ENCODE measurements at places on chromosomes 13 and 19.

DNA sequence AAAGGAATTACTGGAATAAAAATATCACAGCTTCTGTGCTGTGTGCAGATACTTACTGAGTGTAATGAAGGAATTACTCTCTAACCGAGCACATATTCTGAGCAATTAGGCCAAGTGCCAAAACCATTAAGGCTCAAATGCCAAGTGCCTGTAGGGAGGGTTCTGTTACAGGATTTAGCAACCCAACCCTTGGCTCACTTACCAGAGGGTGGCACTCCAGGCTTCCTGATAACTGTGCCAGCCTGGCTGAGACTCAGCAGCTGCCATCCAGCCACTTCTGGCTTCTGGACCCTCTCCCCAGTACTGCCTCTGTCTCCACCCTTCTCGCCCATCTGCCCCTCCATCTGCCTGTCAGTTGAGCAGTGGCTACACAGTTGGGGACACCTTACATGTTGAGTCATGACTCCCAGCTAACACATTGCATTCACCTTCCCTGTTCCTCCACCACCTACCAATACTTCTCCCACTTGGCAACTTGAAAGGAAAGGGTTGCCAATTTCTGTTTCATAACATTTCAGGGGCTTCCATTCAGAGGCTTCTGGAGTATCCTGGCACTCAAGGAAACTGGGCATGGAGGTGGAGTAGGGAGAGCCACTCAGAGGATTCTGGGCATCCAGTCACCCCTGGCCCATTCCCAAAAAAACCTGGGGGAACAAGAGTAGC lies 110.5 kb downstream of the COG6 start:
- DNase-seq: no peak

DNA sequence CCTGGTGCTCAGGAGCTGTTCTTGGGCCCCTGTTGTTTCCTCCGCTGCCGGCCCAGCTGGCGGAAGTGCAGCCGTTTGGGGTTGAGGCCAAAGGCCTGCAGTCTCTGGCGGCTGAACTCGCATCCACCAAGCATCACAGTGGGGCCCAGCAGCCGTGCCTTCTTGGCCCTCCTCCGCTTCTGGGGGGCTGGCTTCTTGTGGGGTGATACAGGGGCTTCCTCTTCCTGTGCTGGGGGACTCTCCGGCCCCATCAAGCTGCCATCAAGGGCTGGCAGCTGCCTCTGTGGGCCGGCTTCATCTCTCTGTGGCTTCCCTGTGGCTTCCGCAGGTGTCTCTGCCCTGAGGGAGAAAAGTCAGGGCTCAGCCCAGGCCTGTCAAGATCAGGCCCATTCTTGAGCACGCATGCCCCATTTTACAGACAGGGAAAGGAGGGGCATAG lies 10.3 kb downstream of the ATG4D start:
- no peak for DNase-seq

GRCh38 chr13:32897296-32897695 lies 118.9 kb upstream of the KL start:
- DNase-seq: no peak

GRCh38 chr19:49335784-49336481 lies 727 bp downstream of the CD37 start:
- DNase-seq: no peak

DNA sequence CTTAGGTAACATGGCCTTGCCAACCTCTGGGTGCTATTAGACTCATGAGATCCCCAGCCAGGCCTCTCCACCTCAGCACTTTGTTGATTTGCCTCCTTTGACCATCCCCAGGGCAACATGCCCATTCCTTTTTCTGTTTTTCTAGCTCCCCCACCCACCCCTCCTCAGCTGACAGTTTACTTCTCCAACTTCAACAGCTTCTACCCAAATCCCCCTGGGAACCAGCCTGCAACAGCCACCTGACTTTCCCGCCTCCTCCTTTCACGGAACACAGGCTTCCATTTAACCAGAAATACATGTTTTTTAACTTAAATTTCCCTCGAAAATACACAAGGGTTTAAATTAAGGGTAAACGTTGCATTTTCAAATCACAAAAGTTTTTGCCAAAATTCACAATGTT lies 117.3 kb downstream of the DLEU7 start:
- DNase-seq: no peak

DNA sequence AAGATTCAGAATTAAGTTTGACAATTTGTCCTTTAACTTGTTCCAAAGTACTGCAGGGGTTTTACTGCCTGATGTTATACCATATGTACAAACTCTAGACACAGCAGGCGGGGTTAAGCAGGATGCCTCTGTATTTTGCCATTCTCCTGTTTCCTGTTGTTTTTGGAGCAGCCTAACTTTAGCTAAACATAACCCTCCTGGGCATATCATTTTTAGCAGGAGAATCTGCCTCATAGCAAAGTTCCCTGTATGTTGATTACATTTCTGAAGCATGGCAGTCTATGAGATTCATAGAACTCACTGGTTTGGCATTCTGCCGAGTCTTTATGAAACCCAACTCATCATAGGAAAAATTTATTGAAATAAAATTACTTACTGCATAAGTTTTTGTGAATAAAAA lies 5.2 kb downstream of the LHFPL6 start:
- DNase-seq: no peak

DNA sequence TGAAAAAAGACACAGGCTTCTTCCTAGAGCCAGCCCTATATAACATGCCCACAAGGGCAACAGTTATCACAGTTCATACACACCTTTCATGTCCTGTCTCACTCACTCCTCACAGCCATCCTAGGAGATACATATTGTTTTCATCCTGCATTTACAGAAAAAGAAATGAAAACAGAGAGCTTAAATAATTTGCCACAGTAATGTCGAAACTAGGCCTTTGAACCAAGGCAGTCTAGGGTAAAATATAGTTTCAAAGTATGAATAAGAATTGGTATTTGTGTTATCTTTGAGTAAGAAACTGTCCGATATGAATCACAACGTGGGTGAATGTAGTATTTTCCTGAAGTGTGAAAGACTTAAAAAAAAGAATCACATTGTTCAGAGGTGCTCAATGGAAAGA lies 26.8 kb downstream of the CLDN10 start:
- no peak for DNase-seq

GRCh38 chr19:34936184-34936583 lies 9.5 kb downstream of the ZNF30 start:
- no peak for DNase-seq

GRCh38 chr13:96948127-96948526 lies 46.1 kb downstream of the OXGR1 start:
- no peak for DNase-seq

DNA sequence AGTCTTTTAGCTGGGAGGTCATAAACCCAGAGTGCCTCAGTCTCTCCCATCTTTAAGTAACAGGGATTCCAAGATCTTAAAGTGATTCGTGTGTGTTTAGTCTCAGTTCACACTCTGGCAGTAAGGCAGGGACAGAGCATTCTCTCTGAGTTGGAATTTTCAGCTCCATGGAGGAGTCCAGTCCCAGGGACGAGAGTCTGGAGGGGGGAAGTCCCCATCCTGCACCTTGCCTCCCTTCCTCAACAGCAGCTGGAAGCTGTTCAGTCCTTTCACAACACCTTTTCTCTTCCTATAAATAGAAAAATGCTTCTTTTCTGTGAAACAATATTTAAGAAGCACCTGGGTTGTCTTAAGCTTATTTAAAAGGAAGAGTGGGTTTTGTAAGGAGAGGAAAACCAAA lies 82.0 kb downstream of the KLF5 start:
- DNase-seq: no peak

DNA sequence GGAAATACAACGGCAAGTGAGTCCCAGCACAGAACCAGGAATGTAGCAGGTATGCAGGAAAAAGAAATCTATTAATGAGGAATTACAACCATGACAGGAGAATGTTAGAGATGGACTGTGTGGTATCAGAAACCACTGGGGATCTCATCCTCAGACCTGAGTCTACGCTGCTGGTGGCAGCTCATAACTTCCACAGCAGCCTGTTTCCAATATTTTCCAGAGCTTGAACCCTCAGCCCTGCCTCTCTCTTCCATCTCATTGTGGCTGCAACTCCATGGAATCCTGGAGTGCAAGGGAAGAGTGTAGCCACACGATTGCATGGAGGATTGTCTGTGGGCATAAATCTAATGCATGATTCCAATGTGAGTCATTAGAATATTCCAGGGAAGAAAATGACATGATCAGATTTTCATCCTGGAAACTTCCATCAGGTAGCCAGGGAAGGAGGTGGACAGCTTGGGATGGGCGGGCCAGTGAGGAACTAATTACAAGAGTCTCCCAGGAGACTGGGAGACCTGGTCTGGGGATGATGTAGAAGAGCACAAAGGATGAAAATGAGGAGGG lies 14.9 kb downstream of the PLA2G4C start:
- DNase-seq: no peak

DNA sequence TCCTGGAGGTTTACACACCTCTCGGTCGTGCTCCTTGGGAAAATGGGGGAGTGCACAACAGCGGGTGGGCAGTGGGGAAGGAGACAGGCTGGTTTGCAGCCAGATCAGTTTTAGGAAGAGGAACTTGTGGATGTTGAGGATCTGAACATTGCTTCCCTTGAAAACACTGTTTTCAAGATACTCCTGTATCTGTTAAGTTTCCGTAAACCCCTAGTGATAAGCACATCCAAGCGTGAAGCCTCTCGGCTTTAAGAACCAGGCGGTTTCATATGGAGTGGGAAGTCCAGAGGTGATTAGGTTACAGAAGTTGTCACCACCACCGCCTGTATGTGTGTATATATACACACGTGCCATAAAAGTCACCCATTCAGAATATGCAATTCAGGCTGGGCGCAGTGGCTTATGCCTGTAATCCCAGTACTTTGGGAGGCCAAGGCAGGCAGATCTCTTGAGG lies 47.4 kb downstream of the SIPA1L3 start:
- no peak for DNase-seq

DNA sequence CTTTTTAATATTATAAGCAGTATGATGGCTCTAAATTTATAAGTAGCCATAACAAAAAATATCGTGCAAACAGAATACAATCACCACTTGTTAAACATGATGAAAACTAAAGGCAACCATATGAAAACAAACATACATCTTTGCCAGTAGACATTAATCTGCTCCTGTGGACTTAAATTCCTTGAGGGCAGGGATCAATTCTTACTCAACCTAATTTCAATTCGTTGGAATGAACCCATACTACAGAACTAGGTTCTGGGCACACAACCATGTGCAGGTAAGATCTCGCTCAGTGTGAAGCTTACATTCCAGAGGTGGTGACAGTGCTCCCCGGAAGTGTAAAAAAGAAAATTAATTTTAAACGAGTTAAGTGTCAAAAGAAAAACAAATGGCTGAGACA lies 13.4 kb downstream of the TBC1D4 start:
- DNase-seq: no peak

- DNase-seq: no peak
Observed at GRCh38 chr13:100464006-100464405, 124.6 kb downstream of the GGACT start.

GRCh38 chr13:102693776-102694175 lies 1.1 kb downstream of the METTL21C start:
- DNase-seq: no peak

DNA sequence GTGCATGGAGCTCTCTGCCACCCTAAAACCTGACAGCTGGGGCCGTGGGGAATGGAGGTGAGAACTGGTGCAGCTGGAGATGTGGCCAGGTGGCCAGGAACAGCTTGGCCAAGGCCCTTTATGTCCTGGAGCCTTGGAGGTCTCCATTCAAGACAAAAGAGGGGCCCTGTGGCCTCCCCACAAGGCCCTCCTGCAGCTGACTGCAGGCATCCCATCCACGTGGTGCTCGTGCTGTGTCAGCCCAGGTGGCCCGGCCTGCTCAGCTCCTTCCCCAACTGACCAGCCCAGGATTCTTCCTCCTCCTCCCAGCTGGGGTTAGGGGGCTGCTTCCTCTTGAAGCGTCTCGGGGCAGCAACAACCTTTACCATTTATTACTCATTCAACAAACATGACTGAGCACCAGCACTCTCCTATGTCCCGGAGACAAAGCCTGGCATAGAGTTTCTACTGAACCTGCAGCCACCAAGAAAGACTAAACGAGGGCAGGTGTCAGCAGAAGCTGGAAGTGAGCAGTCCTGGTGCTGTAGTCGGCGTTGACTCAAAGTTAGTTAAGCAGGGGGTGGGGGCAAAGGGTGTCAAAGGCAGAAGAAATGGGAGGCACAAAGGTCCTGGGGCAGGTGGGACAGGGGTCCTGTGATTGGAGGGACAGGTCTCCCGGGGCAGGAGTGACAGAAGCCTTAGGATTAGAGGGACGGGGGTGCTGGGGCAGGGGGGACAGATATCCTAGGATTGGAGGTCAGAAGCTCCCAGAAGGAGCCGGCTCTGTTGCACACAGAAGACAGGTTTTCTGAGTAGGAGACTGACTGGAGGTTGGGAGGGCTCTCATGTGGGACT lies 23.3 kb upstream of the C13orf46 start:
- DNase-seq: no peak

DNA sequence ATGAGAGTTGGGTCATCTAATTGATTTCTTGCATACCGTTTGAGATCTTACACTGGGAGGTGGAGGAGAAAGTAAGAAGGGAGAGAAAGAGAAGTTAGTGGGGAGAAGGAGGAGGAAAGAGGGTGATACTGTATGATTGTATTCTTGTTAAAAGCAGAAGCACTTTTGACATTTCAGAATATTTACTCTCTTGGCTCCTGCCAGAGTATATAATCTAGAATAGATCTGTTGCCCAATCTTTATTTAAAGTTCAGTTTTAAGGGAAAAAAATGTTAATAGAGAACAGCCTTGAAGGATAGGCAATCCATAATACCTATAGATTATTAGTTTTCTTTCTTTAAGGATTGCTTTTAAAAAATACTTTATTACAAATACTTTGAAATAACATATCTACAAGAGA lies 41.5 kb downstream of the PDS5B start:
- DNase-seq: no peak

GRCh38 chr19:35495107-35496064 lies 5.1 kb upstream of the KRTDAP start:
- DNase-seq: peak; percentile 93

DNA sequence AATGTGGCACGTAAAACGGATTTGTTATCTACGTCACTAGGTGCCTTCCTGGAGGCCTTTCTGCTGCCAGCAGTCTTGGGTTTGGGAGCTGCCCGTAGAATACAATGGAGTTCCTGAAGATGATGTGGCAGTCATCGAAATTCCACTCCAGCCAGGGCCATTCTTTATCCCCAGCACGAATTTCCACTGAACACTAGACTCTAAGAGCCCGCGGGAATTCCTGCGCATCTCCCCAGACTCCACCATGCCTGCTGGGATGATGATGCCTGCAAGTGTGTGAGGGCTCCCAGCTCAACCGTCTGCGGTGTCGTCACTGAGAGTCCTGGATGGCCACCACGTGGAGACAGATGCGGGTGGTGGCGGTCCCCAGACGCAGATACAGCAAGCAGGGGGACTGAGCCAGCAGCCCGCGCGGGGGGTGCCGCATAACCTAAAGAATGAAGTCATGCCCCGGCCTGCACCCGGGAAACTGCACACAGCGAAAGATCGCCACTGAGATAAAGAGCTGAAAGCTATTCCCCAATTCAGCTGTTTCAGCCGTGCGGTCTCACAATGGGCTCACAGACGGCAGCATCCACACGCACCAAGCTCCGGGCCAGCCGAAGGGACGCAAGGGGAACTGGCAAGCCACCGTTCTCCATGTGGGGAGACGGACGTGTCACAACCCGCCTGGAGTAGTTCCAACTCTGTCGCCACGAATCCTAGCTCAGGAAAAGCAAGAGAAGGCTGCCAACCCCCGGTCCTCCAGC lies 41.1 kb downstream of the COL4A1 start:
- no peak for DNase-seq

GRCh38 chr13:39957868-39958677 lies 302.6 kb downstream of the COG6 start:
- no peak for DNase-seq

Measured in 8988T (cell line).